ENCODE measurements at places on chromosomes 7 and 10. TPM values are rescaled to one million over a fixed set of nuclear protein-coding genes. Genes with fewer than 3 reads are reported as not detected.

DNA sequence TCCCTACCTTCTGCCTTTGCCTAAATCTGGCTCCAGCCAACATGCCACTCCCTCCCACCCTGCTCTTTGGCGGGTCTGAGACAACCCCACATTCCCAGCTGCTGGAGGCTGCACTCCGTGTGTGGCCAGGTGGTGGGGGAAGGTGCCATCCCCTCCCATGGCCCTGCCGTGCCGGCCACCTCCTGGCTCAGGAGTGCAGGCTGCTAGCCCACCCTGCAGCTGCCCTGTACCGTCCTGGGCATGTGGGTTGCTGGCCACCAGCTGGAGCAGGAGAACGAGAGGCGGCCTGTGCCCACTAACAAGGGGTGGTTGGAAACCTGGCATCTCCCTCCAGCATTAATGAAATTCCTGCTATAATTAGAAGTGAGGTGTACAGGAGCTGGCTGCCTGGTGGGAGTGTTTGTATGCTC, 97.6 kb downstream of the ZMIZ1 start:
- no peak for DNase-seq

GRCh38 chr7:31052841-31053601, 913 bp downstream of the ADCYAP1R1 start:
- no peak for DNase-seq

- DNase-seq: no peak
Measured at GRCh38 chr10:11197266-11197712, 179.6 kb downstream of the CELF2 start.

- DNase-seq: no peak
Measured at GRCh38 chr10:77925795-77926565, 575 bp downstream of the DLG5 start.

GRCh38 chr10:33183655-33184054, 150.8 kb downstream of the NRP1 start:
- no peak for DNase-seq

DNA sequence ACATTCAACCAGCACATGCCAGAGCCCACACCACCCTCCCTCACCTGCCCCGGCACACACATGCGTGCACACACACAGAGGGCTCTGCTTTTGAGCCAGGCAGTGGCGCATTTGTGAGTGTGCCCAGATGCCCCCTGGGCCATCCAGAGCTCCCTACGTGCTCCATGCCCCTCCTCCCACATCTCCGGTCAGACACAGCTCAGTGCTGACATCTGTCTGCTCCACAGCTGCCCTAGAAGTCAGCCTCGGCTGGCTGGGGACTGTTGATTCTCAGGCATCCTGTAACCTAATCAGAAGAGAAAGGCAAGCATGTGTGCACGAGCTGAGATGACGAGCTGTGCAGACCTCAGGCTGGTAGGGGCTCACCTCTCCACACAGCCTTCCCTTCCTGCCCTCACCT, 135.1 kb downstream of the ZMIZ1 start:
- no peak for DNase-seq

DNA sequence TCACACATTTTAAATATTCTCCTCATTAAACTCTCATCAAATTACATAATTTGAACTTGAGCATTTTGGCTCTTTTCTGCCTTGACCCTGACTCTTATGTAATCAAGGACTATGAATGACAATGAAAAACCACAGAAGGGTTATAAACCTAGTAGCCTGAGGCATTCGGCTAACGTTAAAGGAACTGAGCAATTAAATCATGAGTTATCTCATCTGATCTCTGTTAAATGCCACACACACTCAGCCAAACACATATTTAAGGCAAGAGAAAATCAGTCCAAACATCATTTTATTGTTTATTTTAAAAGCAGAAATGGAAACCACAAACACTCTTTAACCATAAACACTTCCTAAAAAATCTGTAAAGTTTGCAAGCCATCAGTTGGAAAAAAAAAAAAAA, 204.3 kb downstream of the DGKI start:
- DNase-seq: no peak

DNA sequence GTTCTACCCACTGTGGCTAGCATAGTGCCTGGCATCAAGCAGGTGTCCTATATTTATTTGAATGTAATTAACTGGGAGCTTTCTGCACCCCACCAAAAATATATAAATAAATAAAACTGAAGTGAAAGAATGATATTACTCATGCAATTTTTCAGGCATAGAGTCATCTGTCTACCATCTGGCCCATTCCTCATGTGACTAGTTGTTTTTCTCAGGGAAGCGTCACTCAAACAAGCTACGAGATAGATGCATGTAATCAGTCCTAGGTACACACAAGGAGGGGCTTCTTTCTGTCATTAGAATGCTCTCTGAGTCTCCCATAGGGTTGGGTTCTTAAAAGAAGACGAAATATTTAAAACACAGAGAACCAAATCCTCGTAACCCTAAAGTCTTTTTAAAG, 255.5 kb upstream of the KMT2E start:
- no peak for DNase-seq

DNA sequence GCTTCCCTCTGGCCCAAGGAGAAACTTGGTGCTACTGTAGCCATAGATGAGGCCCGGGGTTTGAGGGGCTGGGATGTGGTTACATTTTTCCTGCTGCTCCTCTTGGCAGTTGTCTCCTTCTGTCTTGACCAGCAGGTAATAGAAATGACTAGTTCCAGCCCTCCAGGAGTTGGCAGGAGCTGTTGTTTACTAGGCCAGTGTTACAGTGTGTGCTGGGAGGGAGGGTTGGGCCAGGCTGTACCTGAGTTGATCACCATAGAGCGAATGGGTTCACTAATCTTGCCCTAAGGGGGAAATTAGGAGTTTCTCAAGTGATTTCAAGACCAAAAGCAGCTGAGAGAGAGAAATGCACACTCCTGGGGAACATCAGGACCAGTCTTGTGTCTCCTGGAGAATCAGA, 34.9 kb downstream of the PAX2 start:
- DNase-seq: no peak

DNA sequence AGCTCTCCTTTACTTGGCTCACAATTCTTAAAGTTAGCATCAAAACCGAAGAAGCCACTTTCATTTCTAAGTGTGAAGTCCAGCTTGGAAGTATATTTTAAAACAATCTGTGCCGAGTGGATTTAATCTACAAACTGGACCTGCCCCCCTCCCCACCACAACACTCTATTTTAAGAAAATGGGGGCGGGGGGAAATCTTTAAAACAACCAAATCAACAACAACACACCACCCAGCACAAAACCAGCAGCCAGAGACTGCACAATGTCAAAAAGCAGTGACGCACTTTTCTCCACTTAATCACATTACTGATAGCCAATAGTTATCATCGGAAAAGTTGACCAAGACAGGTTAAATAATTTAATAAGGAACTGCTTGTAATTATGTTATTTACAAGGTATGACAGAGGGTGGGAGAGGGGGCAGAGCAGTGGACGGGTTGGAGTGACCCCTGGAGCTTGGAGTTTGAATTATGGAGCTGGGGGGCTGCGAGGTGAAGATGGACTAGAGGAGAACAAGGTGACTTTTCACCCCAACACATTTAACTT, 2.8 kb downstream of the EBF3 start:
- no peak for DNase-seq

- no peak for DNase-seq
Measured at GRCh38 chr10:62433901-62434300, 59.7 kb downstream of the ZNF365 start.

GRCh38 chr10:14394179-14394578, 63.5 kb upstream of the FRMD4A start:
- no peak for DNase-seq

DNA sequence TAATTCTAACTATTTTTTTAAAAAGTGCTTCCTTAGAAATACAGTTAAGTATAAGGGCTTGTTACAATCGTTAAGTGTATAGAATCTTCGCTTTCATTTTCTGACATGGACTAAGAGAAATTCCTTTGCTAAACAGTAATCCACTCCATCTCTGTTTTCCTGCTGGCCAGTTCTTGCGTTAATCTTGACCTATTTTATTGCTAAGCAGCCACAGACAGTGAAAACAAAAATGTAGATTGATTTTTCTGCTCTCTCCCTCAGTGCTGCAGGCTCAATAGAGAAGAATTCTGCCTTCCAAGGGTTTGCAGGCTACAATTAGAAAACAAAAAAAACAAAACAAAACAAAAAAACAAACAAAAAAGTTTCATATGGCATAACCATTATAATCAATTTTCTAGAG, 310.4 kb upstream of the ADARB2 start:
- no peak for DNase-seq

DNA sequence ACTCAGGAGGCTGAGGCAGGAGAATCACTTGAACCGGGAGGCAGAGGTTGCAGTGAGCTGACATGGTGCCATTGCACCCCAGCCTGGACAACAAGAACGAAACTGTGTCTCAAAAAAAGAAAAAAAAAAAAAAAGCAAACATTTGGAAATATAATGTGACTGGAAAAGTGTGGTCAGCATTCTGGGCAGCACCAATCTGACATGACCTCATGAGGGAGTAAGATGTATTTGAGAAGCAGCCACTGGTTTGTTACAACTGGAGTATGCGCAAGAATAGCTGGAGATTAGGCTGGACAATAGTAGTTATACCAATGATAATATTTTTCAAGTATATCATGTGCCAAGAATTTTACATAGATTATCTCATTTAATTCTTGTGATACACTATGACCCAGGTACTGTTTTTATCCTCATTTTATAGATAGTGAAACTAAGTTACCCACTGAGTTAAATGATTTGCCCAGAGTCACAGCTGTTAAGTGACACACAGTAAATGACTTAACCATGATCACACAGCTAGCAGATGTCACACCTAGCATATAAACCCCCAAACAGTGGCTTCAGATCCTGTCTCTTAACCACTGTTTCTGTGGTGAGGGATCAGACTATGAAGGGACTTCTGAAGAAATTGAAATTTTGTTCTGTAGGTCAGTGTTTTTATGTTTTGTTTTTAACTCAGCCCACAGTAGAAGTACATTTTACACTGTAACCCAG, 11.1 kb downstream of the MCU start:
- no peak for DNase-seq

DNA sequence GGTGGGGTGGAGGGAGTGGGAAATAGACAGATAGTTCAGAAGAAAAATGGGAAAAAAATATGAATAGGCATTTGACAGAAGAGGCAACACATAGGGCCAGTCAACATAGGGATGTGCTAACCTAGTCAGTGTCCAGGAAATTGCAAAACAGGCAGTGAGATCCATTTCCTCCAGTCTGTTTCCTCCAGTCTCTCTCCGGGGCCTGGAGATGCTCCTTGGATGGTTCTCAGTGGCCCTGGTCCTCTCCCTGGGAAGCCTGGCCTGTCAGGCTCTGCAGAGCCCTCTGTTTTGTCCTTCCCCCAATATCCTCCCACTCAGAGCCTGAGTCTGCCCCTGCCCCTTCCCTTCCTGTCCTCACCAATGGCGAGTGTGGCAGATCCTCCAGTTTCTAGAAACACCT, 52.6 kb downstream of the SYPL1 start:
- DNase-seq: no peak

GRCh38 chr7:54944179-54944578, 74.6 kb upstream of the EGFR start:
- no peak for DNase-seq

GRCh38 chr7:122984021-122984420, 11.5 kb downstream of the TAS2R16 start:
- DNase-seq: no peak

Gene TWIST1
- total RNA-seq: 18.3 TPM

Gene NUTM2D
- total RNA-seq: 3.4 TPM

Gene CDHR1
- 0.06 TPM for total RNA-seq

Gene GNGT1
- total RNA-seq: not detected

Gene UCMA
- not detected for total RNA-seq

Gene ABCB1
- 7.6 TPM for total RNA-seq

Gene SPAG6
- total RNA-seq: not detected

All from esophagus muscularis mucosa (tissue), 4 donors.